ENCODE measurements at places on chromosomes 6 and 20. TPM values are rescaled to one million over a fixed set of nuclear protein-coding genes. Genes with fewer than 3 reads are reported as not detected.

CGAS gene
- total RNA-seq = 1.6 TPM

EYA2 gene
- 3.5 TPM for total RNA-seq

XKR7 gene
- total RNA-seq = 10.1 TPM

HCK gene
- total RNA-seq = 5.1 TPM

VGLL2 gene
- 0.46 TPM for total RNA-seq

RIPOR2 gene
- 33.4 TPM for total RNA-seq

NKAPL gene
- 4.6 TPM for total RNA-seq

OR2B6 gene
- total RNA-seq = not detected

DEFB132 gene
- not detected for total RNA-seq

KHDC1L gene
- 0.69 TPM for total RNA-seq

TRAPPC3L gene
- 0.69 TPM for total RNA-seq

KIAA1755 gene
- 1.8 TPM for total RNA-seq

PTPRT gene
- 41.5 TPM for total RNA-seq

FBXO30 gene
- 87.7 TPM for total RNA-seq

EPPIN gene
- total RNA-seq = not detected

FBXO5 gene
- 14.5 TPM for total RNA-seq

CALHM4 gene
- 0.46 TPM for total RNA-seq

PKIB gene
- 32.5 TPM for total RNA-seq

CTCFL gene
- total RNA-seq = 0.23 TPM

DLL1 gene
- 11.3 TPM for total RNA-seq

EDN3 gene
- total RNA-seq = 2.3 TPM

ADGRB3 gene
- total RNA-seq = 183 TPM

TPX2 gene
- total RNA-seq = 11.3 TPM

GCNT2 gene
- total RNA-seq = 21.7 TPM

ITPA gene
- 39.9 TPM for total RNA-seq

ADAM33 gene
- 2.5 TPM for total RNA-seq

ACAT2 gene
- total RNA-seq = 61.4 TPM

RUNX2 gene
- 0.23 TPM for total RNA-seq

NMBR gene
- 9.7 TPM for total RNA-seq

IL17A gene
- not detected for total RNA-seq

GSTA2 gene
- total RNA-seq = not detected

HTR1E gene
- 3.7 TPM for total RNA-seq

CYP39A1 gene
- total RNA-seq = 3.7 TPM

WFDC10B gene
- total RNA-seq = not detected

C6orf47 gene
- total RNA-seq = 15.9 TPM

PRDM13 gene
- total RNA-seq = 0.46 TPM

All from diencephalon (tissue), 1 donor.